ENCODE measurements at places on chromosomes 1 and 21. TPM values are rescaled to one million over a fixed set of nuclear protein-coding genes. Genes with fewer than 3 reads are reported as not detected.

The MNDA gene
- not detected for total RNA-seq

The PRR9 gene
- not detected for total RNA-seq

The TNFRSF8 gene
- 0.19 TPM for total RNA-seq

The PGBD5 gene
- total RNA-seq, result not detected

The LCE2C gene
- not detected for total RNA-seq

The RIPK4 gene
- under 0.01 TPM for total RNA-seq

The SELL gene
- total RNA-seq, result 3.3 TPM

The RNU5D-1 gene
- total RNA-seq, result not detected

The ZNF683 gene
- total RNA-seq, result not detected

The TFF2 gene
- total RNA-seq, result not detected

The LHX8 gene
- total RNA-seq, result not detected

The FMO2 gene
- total RNA-seq, result under 0.01 TPM

The ZP4 gene
- total RNA-seq, result not detected

The PIK3C2B gene
- total RNA-seq, result 52.6 TPM

The FCER1A gene
- total RNA-seq, result not detected

The EXO1 gene
- 11.9 TPM for total RNA-seq

The OLIG2 gene
- not detected for total RNA-seq

The RBM11 gene
- not detected for total RNA-seq

The RXFP4 gene
- not detected for total RNA-seq

The FAM163A gene
- total RNA-seq, result not detected

The HPCA gene
- total RNA-seq, result not detected

The PADI1 gene
- total RNA-seq, result not detected

The JAM2 gene
- total RNA-seq, result 1.8 TPM

The ARHGEF16 gene
- 1.1 TPM for total RNA-seq

The LMX1A gene
- not detected for total RNA-seq

The KRTAP19-3 gene
- not detected for total RNA-seq

The LAD1 gene
- not detected for total RNA-seq
